ENCODE measurements at places on chromosomes 12 and 14. TPM values are rescaled to one million over a fixed set of nuclear protein-coding genes. Genes with fewer than 3 reads are reported as not detected.

DNA sequence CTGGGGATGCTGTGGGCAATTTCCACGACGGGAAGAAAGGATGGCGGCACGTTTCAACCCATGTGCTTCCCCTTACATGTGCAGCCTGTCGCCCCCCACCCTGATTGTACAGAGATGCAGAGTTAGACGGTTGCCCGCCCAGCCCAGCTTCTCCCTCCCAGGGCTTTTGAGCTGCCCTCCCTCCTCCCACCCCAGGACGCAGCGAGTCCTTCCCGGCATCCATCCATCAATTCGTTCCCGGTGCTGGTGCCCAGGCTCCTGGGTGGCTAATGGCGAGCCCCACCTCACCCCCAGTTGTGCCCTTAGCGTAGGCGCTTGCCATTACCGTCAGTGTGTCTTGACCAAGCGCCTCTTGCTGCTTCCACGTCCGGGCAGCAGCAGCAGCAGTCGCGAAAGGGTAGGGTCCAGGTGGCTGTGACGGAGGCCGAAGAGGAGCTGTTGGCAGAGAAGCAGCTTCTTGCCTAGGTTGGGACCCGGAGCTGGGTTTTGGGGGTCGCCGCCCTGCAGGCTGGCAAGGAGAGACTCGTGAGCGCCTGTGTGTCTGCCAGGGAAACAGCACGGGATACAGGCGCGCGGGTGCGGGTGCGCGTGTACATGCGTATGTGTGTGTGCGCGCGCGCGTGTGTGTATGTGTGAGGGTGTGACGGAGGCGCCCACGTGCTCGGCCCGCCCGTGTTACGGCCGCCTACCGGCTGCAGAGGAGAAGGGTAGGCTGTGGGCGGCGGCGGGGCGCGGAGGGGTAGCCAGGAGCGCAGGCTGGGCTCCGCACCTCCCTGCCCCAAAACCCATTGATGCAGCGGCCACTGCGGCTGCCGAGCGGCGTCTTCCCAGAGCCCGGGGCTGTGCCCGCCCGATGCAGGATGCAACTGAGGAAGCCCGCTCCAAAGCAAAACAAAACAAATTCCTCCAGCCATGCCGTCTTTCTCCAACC, at the start of gene SLC6A15:
Gene SLC6A15, minus strand, starts transcription at position 602 of the 931 bp plus-strand sequence. CDS start 20,679 bp downstream, outside the sequence.
- DNase-seq, result peak; percentile 37

The SCNN1A gene
- 112 TPM for total RNA-seq

The ASIC1 gene
- total RNA-seq, result 0.52 TPM

- no peak for DNase-seq
These were observed 35.6 kb downstream of the RIMBP2 start for GRCh38 chr12:130680451-130680990.

The TPH2 gene
- not detected for total RNA-seq

DNA sequence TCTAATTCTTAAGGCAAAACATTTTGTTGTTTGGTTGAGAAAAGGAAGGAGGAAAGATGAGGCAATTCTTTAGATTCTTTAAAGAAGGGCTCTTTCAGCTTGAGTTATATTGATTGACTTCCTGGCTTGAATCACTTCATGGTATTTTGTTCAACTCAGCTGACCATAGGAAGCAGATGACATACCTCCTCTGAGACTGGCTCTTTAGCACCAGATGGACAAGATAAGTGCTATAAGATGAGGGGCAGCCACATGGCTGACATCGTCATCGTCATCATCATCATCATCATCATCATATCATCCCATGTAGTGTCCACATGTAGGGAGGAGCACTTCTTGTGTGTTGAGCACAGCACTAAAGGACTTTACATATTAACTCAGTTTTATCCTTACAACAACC, 81.3 kb downstream of the SSPN start:
- no peak for DNase-seq

- DNase-seq, result no peak
These were observed 67.8 kb upstream of the FICD start for GRCh38 chr12:108447168-108447832.

The SMCO3 gene
- 1.3 TPM for total RNA-seq

DNA sequence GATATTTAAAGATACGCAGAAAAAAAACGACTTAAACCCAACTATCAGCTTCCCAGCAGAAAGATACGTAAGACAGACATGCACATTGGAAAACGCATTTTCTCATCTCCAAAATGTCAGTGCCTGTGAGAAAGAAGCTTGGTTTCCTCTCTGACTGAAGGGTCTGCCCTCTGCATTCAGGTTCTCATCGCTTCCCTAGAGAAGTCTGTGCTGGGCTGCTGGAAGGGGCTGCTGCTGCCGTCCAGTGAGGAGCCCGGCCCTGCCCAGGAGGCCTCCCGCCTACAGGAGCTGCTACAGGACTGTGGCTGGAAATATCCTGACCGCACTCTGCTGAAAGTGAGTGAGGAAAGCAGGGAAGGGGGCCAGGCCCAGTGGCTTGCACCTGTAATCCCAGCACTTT, 4.7 kb upstream of the PFDN5 start:
- no peak for DNase-seq

The NKX2-1 gene
- not detected for total RNA-seq

DNA sequence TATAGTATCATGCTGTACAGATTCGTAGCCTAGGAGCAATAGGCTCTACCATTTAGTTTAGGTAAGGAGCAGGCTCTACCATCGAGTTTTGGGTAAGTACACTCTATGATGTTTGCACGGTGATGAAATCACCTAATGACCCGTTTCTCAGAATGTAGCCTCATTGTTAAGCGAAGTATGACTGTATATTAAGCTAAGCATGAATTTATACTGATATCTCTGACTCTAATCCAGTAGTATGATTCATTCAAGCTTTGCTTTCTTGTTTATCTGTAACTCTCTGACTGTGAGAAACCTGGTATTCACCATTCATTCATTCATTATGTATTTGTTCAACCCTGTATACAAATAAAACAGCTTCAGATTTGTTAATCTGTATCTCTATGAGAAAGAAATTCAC, 283.9 kb upstream of the PRICKLE1 start:
- DNase-seq, result no peak

The LIN7A gene
- total RNA-seq, result 1.0 TPM

DNA sequence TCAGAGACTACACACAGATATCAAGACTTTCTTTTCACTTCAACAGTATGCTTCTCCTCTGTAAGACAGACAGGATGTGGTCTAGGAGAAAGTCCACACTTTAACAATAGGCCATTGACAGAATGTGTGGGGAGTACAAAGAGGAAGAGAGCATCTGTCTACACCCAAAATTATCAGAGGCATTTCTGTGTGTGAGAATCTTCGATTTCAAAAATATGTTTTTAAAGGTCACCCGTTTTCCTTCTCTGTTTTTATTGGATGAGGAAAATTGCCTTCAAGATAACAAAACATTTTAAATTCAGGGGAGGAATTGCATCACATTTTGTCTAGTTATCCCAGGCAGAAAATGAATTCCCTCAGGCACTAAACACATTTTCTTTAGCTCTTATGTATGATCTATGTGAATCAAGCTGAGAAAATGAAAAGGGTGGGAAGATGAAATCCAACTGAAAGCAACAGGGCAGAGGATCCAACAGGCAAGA, 16.4 kb downstream of the NAV3 start:
- DNase-seq, result no peak

GRCh38 chr14:97874394-97874793, 1077.2 kb downstream of the VRK1 start:
- no peak for DNase-seq

DNA sequence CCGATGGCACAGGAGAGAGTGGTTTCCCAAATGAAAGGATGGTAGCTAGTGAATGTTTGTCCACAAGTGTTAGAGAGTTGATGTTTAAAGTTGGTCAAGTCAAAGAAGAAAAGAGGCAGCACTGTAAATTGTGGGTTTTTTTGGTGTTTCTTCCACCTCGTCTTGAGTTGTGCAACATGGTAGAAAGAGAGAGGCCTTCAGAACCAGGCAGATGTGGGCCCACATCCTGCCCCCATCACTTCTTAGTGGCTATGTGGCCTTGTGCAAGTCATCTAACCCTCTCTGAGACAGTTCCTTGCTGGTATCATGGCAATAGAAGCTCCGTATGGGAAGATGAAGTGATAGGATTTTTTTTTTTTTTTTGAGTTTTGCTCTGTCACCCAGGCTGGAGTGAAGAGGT, 60.8 kb downstream of the NDUFA12 start:
- no peak for DNase-seq

The GLI1 gene
- not detected for total RNA-seq

DNA sequence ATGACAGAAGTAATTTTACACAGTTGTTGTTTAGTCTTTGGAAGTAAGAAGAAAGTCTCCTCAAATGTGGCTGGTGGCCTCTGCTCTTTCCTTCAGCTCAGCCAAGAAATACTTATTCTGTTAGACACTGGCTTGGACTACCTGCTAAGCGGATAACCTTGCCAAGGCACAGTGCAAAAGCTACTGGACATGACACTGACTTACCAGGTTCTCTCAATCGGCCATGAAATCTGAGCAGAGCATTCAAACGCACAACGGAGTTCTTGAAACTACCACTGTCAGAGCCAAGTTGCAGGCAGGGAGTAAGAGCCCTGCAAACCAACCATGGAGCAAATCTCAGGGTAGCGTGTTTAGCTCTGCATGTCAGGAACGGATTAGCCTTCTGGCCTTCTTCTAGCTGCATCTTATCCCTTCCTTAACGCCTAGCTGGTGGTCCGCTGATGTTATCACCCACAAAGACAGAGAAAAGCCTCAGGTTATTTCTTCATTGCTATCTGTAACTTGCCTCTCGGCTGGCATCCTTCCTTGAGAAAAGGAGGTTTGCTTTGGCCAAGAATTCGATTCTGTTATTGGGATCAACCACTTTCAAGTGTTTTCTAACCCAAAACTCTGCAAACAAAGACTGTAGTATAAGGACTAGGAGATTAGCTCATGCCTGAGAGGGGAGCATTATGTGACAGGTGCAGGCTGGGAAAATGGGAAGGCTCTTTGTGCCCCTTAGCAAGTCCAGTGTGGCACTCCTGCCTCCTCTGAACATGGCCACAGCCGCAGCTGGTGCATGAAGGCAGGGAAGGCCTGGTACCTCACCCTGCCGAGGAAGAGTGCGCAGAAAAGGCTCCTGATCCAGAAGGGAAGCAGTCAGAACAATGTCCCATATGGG, 223.4 kb downstream of the GLT1D1 start:
- no peak for DNase-seq

DNA sequence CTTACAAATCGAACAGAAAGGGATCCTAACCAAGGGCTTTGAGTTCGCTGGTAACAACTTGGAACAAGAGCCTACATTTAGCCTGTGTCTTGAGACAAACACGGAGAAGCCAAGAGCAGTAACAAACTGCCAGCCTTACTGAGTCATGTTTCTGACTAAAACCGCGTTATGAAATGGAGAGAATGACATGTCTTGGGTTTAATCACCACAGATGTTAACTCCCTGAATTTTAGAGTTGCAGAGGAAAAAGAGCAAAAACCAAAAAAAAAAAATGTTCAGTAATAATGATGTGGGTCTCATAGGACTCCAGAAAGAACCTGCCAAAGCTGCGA, 1.0 kb downstream of the BLTP3B start:
- no peak for DNase-seq

GRCh38 chr14:77707355-77707723, 484 bp downstream of the ALKBH1 start:
- DNase-seq, result peak; percentile 14

The NTN4 gene
- total RNA-seq, result 62.0 TPM

The MDGA2 gene
- total RNA-seq, result not detected

DNA sequence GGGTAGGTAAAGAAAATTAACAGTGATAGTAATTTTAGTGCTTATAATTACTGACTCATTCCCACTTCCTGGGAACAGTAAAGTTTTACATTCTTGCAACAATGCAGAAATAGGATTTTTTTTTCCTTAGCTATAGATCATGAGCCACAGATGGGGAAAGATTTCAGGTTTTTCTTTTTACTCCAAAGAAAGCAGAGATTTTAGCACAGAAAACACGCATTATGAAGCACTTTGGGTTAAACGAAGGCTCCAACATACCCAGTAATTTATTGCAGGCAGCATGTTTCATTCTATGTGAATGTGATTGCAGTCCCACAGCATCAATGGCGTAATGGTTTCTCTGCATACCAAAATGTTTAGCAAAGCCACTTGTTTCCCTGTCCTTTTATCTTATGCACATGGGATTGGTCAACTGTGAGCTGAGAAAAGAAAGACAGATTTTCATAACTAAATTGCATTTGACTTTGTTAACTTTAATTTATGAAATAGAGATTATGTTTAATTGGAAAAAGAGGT, 124.6 kb upstream of the E2F7 start:
- DNase-seq, result no peak

The PPP4R4 gene
- total RNA-seq, result 1.3 TPM

- no peak for DNase-seq
These were observed 93.7 kb upstream of the LHX5 start for GRCh38 chr12:113565368-113565767.
